ENCODE measurements at places on chromosomes 4 and X.

DNA sequence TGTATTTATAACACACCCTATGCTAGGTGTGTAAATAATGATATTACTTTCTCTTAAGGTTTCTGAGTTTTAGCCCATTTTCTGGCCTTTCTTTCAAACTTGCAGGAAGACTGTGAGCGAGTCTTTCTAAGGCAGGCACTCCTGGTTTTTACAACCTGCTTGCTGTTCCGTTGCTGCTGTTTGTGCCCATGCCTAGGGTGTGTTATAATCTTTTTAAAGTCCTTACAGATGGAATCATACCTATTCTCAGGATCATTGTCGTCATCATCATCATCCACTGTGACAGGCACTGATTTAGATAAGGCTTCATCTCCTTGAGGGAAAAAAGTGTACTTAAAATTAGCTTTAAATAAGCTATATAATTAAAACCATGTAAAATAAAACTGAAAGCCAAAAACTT, 110.0 kb downstream of the ATRX start:
- DNase-seq: no peak

DNA sequence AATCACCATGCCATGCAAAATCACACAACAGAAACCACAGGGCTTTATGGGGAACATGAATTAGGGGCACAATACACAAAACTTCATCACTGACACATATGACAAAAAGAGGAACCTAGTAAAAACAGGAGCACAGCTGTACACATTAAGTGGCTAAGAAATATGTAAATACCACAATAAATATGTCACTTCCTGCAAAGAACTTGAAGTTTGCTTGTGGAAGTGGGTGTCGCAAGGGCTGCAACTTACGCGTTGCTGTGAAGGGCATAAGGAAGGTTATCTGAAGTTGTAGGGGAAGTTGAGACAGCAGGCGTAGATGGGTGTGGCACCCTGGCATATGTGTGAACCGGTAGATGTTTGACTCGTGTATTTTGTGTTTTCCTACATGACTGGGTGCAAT, 42.4 kb downstream of the CLCN4 start:
- DNase-seq: no peak

DNA sequence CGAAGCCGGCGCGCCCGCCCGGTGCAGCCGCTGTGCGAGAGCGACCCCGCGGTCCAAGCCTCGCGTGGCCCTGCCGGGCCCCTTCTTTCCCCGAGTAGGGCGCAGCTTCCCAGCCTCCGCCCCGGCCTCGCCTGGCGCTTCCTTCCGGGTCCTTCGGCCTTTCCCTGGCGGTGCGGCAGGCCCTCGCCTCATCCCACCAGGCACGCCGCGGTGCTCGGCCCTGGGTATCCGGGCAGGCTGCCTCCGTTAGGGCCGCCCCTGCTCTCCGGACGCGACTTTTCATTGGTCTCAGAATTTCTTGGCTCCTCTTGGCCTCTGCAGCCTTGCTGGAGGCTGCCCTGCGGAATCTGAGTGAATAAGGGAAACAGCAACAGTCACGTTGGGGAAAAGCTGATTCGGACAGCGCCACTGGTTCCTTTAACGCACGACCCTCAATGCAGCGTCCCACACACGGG, 429 bp downstream of the UVSSA start:
- peak; percentile 61 for DNase-seq

GRCh38 chr4:6263526-6264224, 6.0 kb upstream of the WFS1 start:
- no peak for DNase-seq

DNA sequence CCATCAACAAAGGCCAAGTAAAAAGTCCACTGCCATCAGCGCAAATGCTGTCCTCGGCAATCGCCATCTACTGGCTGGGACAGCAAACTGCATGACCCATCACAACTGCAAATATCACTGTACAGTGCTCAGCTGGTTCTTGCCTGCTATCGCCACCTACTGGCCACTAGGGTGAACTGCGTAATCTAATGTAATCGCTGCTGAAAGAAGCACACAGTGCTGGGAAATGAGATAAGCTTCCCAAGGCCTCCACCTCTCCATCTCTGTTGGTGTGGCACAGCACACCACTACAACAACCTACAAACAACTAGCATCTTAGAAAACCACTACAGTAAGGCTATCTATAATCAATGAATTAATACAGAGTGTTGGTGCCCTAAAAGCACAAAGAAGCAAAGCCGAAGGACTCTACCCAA, 298.3 kb downstream of the TEX13A start:
- no peak for DNase-seq

- no peak for DNase-seq
These were observed 3.2 kb downstream of the THAP9 start for GRCh38 chr4:82903737-82904136.

DNA sequence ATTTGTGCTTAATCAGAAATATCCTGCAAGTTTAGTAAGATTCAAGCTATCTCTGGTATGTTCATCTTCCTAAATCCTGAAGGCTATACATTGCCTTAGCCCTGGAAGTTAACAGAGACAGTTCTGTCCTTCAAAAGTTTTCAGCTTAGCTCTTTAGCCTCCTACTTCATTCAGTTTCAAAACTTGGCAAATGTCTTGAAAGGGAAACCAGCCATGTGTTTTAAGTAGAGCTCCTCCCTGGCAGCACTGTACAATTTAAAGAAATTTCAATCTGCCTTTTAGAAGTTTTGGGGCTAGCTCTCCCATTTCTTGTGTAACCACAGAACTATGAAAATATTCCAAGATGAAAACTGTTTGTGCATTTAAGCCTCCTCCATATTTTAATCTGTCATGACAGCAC, 47.0 kb downstream of the FANCB start:
- no peak for DNase-seq

DNA sequence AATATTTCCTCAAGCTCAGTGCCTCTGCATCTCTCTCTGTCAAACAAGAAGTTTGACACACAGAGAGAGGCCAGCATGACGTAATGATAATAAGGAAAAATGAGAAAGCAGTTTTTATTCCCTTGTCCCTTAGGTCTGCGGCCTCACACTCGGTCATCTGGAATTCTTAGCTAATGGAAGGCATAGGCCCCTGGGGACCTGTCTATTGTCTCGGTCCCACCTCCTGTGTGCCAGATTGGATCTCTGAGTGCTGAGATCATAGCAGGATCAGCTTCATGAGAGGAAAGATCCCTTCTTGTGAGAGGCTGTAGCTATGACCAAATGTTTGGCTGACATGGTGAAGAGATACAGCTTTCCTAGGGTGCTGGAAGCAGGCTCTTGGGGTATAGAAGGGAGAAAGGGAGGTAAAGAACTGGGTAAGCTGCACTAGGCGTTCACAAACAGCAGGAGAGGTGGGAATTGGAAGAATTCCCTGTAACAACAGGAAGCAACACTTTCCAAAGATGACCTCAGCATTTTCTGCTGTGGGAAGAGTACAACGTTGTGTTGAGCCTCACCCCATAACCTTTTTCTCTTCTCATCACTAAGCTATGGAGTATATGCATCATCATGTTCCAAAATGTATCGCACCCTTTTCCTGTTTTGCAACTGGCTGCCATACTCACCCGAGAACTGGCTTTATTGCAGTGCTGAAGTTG, 20.2 kb downstream of the TMEM31 start:
- no peak for DNase-seq

DNA sequence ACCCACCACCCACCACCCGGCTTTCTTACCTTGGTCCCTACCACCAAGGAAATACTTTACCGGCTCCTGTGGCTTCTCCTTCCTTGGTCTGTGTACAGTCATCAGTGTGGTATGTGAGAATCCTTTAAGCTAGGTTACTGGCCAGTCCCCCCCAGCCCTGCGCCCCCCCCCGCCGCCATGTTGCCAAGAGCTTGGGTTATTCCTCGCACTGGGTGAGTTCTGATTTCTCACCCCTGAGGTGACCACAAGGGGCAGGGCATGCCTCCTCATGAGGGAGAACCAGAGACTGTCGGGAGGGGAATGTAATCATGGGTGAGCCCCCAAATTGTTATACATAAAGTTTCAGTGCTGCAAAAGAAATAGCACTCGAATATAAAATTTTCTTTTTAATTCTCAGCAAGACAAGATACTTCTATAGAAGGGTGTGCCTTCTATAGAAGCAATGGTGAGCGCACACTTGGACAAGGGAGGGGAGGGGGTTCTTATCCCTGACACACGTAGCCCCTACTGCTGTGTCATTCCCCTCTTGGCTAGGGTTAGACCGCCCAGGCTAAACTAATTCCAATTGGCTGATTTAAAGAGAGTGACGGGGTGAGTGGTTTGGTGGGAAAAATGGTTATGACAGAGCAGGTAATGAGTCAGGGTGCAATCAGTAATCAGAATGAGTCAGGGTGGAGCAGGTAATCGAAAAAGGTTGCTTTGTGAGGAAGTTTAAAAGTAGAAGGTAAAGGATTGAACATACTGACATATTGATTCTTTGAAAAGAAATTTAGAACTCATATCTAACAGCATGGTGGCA, 133.2 kb downstream of the KDM6A start:
- DNase-seq: peak; percentile 51

GRCh38 chrX:127571834-127572233, 480.4 kb downstream of the ACTRT1 start:
- no peak for DNase-seq

DNA sequence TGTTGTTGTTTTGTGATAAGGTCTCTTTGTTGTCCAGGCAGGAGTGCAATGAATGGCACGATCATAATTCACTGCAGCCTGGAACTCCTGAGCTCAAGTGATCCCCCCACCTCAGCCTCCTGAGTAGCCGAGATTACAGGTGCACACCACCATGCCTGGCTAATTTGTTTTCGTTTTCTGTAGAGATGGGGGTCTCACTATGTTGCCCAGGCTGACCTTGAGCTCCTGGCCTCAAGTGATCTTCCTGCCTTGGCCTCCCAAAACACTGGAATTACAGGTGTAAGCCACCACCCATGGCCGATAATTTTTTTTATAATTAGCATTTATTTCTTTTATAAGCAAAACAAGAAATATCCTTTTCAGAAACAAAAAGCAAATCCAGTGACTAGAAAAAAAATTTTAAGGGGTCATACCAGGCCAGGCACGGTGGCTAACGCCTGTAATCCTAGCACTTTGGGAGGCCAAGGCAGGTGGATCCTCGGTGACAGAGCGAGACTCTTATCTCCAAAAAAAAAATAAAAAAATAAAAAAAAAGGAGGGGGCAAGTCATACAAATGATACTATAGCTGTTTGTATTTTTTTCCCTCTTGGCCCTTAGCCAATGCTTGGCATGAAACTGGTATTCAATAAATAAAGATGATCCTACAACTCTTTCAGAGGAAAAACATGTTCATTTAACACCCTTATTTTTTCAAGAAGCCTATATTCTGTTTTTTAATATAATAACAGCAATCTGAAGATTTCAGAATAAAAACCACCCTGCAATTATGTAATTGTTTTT, 3.4 kb downstream of the PLAC8 start:
- no peak for DNase-seq

GRCh38 chr4:112099701-112100297, 45.5 kb upstream of the FAM241A start:
- DNase-seq: no peak

DNA sequence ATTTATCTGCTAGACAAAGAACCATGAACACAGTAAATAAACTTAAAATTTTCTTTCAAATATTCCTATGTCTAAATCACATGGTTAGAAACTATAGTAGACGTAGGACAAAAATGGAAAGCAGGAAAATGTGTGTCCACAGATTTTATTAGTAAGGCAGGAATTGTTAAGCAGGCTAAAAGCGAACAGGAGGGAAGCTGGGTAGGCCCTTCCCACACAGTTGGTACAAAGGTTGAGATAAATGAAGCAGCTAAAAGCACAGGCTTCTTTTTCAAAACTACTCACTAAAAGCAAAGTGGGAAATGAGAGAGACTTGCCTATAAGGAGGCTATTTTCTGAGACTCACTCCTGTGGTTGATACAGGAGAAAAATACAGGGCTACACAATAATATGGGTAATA, 108.1 kb upstream of the PABPC4L start:
- DNase-seq: no peak

- no peak for DNase-seq
These were observed 22.8 kb upstream of the ADAMTS3 start for GRCh38 chr4:72591547-72592454.

GRCh38 chr4:22412013-22412412, 103.9 kb downstream of the ADGRA3 start:
- DNase-seq: no peak

GRCh38 chr4:184273166-184274147, 55.8 kb upstream of the ENPP6 start:
- no peak for DNase-seq

DNA sequence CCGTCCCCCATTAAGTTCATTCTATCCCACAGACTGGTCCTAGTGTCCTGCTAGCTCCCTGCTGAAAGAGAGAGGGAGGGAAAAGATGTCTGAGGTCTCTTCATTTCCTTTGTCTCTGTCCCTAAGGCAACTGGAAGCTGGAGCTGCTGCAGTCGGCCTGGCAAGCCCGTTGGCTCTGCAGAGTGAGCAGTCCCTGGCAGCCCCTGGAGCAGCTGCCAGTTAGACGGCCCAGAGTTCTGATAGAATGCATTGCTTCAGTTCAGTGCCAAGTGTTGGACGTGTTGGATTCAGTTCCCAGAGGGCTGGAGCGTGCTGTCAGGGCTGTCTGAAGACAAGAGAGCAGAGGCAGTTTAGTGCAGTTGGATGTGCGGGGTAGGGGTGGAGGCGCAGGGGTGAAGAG, 975 bp downstream of the KCNE5 start:
- no peak for DNase-seq

- no peak for DNase-seq
These were observed 125.8 kb upstream of the VCX3A start for GRCh38 chrX:6660567-6661264.

GRCh38 chr4:147398556-147398955, 82.3 kb upstream of the EDNRA start:
- DNase-seq: no peak

DNA sequence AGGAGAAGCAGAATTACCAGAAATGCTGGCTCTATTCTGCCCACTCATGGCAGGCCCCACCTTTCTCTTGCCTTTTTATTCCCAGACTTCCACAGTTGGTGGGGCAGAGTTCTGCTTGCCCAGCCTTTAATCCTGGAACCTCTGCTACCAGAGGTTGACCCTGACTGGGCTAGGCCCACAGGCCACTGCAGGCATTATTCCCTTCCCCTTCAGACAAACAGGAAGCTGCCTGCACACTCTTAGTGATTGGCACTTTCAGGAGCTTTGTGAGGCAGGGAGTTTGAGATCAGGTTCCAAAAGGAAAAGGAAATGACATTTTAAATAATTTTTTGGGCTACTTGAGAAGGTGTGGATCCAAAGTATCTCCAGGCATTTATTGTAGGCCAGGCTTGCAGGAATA, 18.8 kb downstream of the MSN start:
- DNase-seq: no peak
